ENCODE measurements at places on chromosomes 12 and 14.
A peak's percentile ranks its signal among the peaks of the same experiment; 100 is the strongest.

DNA sequence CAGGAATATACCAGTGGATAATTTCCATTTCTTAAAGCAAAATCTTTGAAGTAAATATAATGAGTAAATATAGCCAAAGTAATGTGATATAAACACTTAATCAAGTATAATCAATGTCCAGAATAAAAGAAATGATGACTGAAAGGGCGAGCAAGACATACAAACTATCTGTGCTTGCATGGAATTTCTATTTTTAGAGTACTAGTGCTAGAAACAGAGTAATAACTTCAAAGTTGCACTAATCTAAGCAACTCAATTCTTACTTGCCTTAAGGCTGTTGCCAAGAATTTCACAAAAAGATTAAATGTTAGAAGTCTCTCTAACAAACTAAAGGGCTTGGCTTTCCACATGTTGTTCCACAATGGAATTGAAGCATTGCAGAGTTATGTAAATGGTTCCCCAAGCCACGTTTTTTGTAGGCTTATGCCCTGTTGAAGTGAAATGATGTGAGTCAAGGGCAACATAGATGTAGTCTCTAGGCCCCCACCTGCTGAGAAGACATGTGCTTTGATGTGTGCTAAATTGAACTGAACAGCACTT is 175.0 kb upstream of the LMNTD1 start:
- DNase-seq: no peak

GRCh38 chr12:66848967-66849366 is 170.1 kb upstream of the GRIP1 start:
- DNase-seq: no peak

DNA sequence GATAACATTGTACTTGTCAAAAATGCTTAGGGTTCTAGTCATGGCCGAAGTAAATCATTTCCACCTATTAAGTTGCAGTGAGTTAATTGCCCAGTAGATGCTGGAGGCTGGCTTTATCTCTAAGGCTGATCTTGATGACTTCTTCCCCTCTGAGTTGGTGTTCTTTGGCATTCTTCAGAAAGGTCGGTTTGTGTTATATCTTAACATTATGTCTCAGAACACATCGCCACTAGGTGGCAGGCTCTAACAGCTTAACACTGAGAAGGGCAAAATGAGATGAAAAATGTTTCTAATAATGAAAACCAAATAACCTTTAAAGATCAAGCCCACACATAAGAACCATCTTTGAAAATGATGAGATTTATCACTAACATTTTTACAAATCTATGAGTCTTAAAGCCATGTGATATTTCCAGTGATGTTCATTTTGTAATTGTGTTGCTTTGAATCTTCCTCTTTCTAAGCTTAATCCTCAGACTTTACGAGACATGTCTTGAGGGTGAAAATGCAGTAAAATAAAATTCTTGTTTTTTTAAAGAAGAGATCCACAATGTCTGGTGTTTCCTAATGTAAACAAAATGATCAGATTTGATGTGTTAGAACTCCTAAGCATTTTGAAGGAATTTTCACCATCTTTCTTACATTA is 28.6 kb downstream of the SUDS3 start:
- DNase-seq: peak; percentile 29

GRCh38 chr14:100775351-100775830 is 48.7 kb downstream of the DLK1 start:
- no peak for DNase-seq

GRCh38 chr12:69428351-69429073 is 41.7 kb upstream of the FRS2 start:
- DNase-seq: no peak

- no peak for DNase-seq
Observed at GRCh38 chr14:21436567-21437062, 19.3 kb downstream of the CHD8 start.

- DNase-seq: no peak
Observed at GRCh38 chr14:69363964-69364363, 34.1 kb downstream of the ERH start.

GRCh38 chr14:46626876-46627275 is 24.7 kb downstream of the RPL10L start:
- DNase-seq: no peak

DNA sequence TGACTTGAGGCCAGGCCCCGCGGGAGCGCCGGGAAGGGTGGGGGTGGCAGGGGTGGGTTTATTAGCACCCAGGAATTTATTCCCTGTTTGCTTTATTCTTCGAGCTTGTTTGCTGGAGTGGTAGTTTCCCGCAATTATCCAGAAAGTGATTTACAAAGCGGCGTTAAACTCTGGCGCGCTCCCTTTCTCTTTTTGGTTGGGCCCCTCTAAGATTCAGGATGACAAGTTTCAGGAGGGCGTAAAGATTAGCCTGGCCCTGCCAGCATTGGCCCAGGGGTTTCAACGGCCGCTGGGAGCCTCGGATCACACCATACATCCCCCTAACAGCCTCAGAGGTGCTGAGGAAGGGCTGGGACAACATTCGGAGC is 444 bp upstream of the NKX2-8 start:
- DNase-seq: no peak

DNA sequence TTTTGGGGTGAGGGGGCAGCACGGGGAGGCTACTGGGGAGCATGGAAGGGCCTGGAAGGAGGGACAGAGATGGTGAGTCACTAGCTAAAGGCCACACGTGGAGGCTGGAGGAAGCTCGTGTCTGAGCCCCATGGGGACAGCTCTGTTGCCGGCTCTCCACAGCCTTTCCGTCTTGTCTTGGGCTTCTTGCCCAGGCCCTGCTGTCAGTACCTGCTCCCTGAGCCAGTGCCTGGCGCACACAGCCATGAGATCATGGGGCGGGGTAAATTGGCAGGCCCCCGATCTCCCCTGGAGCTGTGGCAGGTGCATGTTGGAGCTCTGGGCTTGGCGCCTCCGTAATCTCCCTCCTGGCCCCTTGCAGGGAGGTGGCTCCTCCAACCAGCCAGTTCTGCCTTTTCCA is 16.1 kb upstream of the KRT80 start:
- no peak for DNase-seq

DNA sequence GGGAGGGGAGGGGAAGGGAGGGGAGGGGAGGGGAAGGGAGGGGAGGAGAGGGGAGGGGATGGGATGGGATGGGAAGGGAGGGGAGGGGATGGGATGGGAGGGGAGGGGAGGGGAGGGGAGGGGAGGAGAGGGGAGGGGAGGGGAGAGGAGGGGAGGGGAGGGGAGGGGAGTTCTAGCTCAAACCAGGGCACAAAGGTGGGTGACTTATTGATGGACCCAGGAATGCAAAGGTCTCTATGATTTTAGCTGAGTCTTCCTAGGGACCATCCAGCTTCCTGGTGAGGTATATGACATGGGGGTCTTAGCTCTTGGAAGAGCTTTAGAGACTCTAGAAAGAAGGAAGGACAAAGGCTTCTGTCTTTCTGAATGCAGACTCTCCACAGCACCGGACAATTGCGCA is 42.3 kb downstream of the ANO2 start:
- DNase-seq: no peak

- no peak for DNase-seq
Observed at GRCh38 chr12:121033625-121034349, 5.3 kb downstream of the OASL start.

- no peak for DNase-seq
Observed at GRCh38 chr12:20127413-20127812, 240.9 kb upstream of the PDE3A start.

GRCh38 chr14:103216857-103217256 is 93.6 kb downstream of the TNFAIP2 start:
- DNase-seq: no peak

DNA sequence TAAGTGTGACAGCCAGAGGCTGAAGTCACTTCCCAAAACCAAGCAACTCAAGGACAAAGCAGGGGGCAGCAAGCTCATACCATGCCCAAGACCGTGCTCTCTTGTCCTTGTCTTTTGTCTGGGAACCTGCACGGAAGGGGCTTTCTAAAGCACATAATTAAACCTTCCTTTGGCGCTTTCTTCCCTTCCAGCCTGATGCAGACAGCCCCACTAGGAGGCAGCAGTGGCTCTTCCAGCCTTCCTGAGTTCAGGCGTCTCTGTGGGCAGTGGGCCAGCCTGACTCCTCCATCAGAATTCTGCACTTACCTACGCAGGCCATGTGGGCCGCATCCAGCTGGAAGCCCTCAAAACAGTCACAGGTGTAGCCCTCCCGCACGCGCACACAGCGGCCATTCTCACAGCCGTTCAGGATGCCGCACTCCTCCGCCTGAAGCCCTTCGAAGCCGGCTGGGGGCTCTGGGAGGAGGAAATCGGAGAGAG is 7.6 kb downstream of the ISCA2 start:
- no peak for DNase-seq

GRCh38 chr12:60119327-60119726 is 523.5 kb downstream of the SLC16A7 start:
- no peak for DNase-seq

DNA sequence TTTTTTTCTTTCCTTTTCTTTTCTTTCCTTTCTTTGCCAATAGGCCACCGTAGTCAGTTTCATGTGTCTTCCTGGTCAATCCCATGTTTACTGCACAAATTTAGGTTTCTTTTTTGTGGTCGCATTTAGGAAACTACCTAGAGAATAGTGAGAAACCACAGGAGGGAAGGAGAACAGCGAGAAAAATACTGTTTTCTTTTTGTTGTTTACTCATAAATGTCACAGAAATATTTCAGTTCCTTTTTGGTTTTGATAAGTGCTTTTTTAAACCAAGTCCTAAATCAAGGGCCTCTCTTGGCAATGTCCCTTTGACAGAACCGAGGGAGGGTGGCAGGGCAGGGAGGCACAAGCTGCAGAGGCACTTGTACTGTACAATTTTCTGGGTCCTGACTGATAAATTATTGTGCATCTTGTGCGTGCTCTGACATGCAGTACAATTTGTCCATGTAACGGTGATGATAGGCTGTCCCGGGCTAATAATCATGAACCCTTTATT is 326.1 kb downstream of the CACNA1C start:
- DNase-seq: no peak

DNA sequence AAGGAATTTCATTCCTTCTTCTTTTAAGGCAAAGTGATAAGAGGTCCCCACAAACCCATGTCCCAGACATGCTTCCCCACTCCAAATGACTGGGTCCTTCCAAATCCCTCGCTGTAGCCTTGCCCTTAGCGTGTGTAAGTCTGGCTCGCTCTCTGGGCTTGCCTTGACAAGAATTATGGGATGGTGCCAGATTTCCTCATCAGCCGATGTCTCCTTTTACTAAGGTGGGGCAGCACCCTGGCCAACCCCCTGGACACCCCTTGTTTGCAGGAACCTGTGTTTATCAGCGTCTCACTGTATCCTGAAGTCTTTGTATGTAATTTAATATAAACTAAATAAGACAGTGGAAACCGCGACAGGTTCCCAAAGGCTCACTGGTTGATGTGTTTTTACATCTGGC is 493.3 kb downstream of the EGLN3 start:
- DNase-seq: no peak

All from stimulated activated CD4-positive, alpha-beta T cell treated with anti-CD3 and anti-CD28 coated beads, Interleukin-15, amount 100 ng/mL, for 48 hours (primary cell).